Activated effector memory CD4-positive, alpha-beta T cell treated with Interleukin-2 at 50 U/mL for 16 hours (primary cell): ENCODE measurements at places on chromosomes 7 and 10.

DNA sequence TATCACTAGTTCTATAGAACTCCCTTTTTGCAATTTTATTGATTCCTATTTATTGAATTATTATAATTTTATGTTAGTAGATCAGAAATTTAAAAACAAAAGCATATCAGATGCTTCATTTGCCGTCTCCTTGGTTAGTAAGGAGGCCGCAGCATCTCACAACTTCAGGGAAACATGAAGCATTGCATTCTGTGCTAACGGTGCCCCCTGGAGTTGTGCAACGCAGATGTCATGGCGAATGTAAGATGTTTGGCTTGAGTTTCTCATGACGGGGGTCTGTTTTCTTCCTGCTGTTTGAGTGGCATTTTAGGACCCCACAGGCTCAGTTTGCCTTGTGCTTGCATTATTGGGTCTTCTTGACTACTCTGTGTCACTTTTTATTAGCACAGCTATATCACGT is 124.8 kb downstream of the CNNM2 start:
- DNase-seq, result no peak

- no peak for DNase-seq
Observed at GRCh38 chr7:135260930-135261721, 27.5 kb downstream of the STRA8 start.

GRCh38 chr7:14013898-14014297 is 24.4 kb upstream of the ETV1 start:
- DNase-seq, result no peak

GRCh38 chr7:109879287-109879828 is 1211.6 kb upstream of the LRRN3 start:
- DNase-seq, result no peak

DNA sequence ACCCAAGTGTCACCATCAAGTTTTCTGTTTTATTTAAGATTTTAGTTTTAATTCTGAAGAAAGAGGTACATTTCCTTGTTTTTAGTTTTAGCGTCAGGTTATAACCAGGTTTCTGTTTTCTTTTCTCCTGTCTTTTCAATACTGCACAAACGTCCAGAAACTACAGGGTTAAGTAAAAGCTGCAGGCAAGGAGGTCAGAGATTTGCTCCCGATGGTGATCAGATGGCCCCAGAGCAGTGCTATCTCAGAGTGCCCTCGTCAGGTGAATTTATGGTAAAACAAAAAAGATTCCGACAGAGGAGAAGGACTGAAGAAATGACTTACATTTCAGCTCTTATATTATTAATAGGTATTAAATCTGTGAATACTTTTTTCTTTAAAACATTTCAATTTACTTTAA is 128.2 kb downstream of the STRA8 start:
- DNase-seq, result no peak

- no peak for DNase-seq
Observed at GRCh38 chr10:94936721-94937120, 1.7 kb upstream of the CYP2C9 start.

- no peak for DNase-seq
Observed at GRCh38 chr7:131795400-131795799, 239.0 kb upstream of the PODXL start.

DNA sequence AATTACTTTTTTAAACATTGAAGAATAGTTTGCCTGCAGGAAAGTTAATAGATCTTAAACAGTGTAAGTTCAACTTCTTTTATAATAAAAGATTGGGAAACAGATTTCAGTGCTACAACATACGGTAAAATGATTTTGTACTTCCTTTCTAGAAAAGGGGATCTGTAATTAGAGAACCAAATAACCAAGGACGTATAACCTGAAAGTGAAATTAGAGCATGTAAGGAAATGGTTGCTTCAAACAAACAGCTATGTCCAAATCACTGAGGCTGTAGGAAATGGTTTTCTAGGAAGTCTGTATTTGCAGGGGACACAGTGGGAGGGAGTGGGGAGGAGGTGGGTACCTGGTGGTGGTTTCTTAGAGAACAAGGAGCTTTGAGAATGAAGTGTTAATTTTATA is 57.9 kb upstream of the EXOC6 start:
- no peak for DNase-seq

DNA sequence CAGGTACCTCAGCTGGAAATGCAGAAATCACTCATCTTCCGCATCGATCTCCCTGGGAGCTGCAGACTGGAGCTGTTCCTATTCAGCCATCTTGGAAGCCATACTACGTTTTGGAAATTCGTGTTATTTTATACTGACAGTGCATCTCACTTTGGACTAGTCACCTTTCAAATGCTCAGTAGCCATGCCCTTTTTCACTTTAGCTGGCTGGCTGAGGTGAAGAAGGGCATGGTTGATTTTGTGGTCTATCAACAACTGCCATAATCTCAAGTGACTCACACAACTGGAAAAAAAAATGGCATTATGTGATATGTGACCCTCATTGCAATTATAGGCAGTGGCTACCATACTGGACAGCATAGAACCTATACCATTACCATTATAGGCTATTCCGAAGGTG is 100.5 kb downstream of the CCDC71L start:
- DNase-seq, result no peak

DNA sequence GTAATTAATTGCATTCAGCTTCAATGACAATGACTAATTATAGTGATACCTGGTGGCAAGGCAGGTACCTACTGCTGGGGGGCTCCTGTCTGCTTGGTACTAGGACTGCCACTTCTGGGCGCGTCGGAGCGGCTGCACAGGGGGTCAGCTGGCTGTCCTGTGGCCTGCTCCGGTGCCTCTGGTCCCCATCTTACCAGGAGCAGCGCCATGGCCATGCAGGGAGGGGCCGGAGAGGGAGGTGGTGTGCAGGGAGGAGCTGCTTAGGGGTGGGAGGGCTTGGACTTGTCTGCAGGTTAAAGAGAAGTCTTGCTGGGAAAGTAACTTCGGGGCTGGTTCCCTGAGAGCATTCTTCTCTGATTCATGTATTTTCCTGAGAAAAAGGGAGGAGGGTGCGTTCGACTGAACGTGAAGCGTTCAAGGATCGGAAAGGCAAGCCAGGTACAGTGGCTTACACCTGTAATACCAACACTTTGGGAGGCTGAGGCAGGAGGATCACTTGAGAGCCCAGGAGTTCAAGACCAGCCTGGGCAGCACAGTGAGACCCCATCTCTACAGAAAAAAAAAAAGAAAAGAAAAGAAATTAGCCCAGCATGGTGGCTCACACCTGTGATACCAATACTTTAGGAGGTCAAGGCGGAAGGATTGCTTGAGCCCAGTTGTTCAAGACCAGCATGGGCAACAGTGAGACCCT is 15.4 kb downstream of the CUX1 start:
- DNase-seq, result no peak

DNA sequence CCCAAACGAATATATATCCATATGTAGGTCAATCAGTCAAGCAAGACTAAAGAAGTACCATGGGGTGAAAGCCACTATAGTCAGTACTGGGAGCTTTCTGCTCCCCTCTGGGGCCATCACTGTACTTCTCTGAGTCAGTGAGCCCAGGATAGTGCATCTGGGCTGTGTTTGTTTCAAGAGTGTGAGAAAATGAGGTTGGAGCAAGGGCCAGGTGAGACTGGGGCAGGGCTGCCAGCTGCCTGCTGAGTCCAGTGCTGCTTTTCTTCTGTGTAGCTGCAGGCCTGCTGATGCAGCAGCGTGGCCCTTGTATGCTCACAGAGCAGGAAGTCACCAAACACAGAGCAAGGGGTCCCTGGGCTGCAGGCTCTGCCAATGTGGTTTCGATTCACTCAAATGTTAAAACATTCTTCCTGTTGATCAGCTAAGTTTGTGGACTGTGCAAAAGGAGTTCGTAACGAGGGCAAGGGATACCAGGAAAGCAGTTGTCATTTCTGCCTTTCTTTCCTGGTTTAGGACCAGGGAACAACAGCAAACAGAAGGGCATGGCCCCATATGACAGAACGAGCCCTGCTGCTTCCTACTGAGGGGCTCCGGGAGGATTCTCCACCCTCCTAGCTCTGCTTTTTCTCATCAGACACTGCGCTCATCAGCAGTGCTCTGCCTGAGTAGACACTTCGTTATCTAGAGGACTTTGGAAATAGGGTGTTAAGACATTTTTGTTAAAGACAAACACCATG is 65.4 kb upstream of the TNS3 start:
- no peak for DNase-seq
